ENCODE measurements at places on chromosomes 2 and 18.

DNA sequence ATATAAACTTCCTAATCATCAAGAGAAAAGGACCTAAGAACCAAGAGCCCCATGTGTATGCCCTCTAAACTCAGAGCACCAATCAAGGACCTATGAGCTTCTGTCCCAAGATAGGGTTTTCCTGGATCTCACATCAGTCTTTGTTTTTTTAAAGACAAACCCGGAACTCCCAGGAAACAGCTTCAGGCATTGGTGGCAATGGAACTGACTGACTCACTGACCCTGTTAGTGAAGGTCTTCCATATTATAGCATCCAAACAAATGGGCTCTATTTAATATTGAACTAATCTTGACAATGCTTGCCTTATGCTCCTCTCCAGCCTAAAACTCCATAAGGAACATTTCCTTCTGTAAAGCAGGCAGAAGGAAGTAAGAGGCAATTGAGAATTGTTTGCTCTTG, 63.5 kb upstream of the RPE start:
- DNase-seq: no peak

DNA sequence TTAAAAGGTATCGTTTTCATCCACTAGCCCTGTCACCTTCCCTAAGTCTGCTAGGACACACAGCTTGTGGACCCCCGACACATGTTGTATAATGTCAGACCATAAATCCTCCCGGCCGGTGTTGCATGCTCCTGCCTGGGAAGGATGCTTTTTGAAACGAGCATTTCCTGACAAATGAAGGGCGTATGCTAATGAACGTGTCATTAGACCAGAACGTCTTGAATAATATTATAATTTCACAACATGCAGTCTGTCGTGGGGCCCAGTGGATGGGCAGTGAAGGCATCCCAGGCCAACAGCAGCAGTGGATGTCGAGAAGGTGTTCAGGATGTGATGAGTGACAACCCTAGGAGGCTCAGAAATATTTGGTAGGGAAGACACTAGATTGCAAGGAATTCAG, 7.5 kb downstream of the CHRNA1 start:
- DNase-seq: no peak

- peak; percentile 32 for DNase-seq
Observed at GRCh38 chr2:166419616-166419934, 43.8 kb upstream of the SCN9A start.

- DNase-seq: peak; percentile 16
Observed at GRCh38 chr2:109604597-109604996, 9.2 kb downstream of the SEPTIN10 start.

- DNase-seq: peak; percentile 44
Observed at GRCh38 chr2:37843556-37843955, 81.5 kb upstream of the RMDN2 start.

DNA sequence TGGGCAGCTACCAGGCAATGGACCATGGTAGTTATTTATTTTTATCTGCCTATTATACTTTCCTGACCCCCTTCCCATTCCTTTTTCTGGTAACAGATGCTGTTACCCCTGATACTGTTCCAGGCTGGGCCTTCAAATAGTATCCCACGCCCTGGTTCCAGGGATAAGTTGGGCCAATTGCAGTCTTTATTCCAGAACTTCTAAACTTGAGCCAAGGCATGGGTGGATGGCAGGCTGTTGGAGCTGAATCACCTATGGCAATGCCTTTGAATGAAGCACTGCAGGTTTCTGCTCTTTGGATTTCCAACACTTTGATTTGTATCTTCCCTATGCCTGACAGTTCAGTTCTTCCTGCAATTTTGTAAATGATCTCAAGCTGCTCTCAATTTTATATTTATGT, 99.2 kb upstream of the LHCGR start:
- no peak for DNase-seq

DNA sequence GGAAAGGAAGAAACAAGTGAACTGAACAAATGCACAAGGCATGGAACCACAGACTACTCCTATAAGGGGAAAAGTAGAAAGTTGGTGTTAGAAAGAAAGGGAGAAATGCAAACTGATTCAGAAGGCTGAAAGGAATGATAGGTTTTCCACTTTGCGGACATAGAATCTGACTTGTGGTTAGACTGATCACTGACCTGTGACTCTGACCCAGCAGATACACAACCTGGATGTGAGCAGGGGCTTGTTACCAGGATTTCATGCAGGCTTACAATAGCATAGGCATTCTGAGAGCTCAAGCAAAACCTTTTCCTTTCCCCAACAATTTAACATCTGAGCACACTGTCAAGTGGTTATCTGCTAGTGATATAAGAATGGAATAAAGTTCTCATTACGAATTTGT, 237.0 kb upstream of the CDH20 start:
- no peak for DNase-seq

DNA sequence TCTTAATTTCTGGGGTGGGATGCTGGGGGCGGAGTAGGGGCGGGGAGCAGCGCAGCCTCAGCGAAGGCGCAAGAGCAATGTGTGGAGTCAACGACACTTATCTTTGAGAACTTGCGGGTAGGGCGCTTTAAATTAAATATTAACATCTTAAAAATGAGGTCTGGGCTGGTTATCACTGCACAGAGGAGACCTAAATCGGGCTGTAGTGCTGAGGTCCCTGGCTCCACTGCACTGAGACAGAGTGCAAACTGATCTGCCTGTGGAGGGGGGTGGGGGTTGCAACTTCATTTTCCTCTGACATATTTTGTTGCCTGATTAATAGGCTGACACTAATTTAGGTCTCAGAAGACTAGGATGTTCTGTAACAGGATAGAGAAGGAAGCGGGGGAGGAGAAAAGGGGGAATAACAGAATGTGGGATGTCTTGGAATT, 253.0 kb upstream of the FANCL start:
- no peak for DNase-seq

DNA sequence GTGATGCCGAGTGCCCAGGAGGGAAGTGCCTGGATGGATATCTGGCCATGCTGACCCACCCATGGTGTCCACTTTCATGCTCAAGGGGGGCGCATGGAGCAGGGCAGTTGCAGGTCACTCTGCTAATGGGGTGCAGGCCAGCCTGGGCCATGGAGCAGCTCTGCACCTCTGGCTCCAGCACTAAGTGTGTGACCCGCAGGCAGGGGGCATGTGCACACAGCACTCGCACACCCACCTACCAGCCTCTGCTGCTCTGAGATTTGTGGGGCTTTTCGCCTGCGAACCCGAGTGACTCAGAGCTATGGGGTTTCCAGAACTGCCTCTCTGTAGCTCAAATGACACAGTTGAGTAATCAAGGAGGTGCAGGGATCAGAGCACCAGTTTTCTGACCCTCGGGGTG, 66.2 kb downstream of the CYP26B1 start:
- DNase-seq: peak; percentile 53

DNA sequence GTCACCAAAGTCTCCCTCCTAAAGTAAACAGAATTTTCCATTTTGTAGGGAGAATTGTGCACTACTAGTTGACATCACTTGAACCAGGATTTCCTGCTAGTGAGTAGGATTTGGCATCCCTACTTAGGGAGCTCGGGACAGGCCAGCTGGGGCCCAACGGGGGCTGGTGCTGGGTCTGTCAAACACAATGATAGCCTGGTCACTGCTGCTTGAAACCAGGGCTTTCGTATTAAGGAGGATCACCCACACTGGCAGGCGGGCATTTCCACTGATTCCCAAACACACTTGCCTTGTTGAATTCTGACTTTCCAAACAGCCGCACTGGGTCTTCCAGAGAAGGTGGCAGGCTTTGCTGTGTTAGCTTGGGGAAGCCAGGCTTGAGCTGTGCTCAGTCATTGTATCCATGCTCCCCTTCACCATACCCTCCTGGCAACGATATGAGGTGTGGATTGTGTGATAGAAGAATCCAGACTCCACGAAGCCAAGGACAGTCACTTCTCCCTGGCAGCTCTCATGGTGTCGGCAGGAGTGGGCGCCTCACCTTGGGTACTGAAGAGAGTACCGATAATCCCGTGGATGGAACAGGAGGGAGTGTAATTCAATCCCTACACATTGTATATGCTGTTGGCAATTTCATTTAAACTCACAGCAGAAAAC, 7.5 kb downstream of the GDF7 start:
- no peak for DNase-seq

DNA sequence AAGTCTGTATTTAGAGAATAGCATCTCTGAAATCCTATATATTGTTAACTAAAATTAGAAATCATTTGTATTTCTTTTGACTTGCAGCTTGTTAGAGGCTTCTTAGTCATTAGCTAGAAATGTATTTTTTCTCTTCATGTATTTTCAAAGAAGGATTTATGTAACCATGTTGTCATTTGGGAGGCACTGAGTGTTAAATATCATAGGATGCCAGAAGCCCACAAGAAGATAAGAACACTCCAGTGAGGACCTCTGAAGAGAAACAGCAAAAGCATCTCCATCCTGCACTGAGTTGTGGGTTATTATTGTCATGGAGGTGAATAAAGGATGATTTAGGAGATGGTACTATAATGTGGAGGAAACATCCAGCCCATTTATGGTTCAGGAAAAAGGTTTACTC, 93.5 kb downstream of the UBE2E3 start:
- DNase-seq: no peak

DNA sequence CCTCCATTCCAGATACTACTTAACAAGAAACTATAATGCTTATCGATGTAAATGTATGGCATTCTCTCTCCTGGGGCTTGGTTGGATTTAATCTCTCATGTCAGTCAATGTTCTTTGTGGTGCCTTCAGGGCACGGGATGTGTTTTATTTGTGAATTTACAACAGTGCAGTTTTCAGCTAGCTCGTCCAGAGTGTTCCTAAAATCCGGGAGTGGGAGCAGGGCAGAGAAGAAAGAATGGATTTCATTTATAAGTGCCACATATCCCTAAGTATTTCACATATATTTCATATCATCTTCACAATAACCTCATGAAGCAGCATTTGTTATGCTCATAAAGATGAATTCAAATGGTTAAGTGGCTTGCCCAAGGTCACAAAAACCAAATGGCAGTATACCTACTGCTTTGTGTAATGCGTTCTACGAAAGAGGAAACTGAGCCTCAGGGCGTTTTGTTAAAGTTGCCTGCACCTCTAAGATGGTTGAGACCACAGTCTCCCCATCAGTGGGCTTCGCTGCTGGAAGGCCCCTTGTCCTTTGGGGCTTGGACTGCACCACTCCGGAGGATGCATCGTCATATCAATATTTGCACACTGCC, 134.7 kb upstream of the MGAT5 start:
- no peak for DNase-seq

- DNase-seq: no peak
Observed at GRCh38 chr2:239532859-239533258, 132.0 kb upstream of the HDAC4 start.

DNA sequence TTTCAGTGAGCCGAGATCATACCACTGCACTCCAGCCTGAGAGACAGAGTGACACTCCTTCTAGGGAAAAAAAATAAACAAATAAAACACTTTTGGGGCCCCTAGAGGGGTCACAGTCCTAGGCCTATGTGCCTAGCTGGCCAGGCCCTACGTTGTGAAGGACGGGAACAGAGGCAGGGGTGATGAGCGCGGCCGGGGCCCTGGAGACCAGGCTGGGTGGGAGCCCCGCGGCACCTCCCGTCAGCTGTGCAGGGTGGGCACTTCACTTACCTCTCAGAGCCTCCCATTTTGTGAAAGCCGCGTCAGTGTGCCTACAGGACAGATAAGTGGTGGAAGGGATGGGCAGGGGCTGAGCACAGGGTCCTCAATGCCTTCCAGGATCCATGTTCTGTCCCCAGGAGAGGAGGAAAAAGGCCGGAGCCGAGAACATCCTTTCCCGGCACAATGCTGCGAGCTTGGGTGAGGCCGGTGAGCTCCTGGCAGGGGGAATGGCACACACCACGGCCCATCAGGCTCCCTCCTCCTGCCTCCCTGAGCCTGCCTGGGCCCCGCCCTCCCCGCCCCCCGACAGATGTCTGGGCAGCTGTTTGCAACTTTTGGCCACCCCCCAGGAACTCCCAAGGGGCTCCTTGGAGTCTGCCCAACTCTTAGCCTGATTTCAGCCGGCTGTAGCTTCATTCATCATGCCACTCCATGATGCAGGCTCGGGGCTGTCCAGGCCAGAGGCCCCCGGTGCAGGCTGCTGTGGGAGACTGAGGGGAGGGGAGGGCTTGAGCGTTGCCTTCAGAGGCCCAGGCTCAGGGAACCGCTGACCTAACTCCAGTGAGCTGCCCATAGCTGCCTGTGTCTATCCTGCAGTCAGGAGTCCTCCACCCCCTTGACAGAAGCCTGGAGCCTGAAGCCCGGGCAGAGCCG, 196.5 kb downstream of the TFCP2L1 start:
- DNase-seq: peak; percentile 43

- DNase-seq: peak; percentile 83
Observed at GRCh38 chr2:61763605-61764034, 90.2 kb downstream of the FAM161A start.

DNA sequence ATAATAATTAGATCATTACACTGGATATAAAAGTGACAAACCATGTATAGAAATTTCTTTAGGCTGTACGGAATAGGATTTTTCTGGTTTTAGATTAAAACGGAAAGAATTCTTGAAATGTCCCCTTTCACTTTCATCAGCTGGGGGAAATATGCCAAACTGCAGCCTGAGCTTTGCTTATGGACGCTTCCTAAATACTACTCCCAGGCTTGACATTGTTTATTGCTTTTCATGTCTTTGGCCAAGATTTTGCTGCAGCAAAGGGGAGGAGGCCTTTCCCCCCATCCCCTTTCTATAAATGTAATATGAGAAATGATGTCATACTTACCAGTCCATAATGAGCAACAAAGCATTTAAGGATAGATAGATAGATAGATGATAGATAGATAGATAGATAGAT, 158.4 kb downstream of the MAP2 start:
- no peak for DNase-seq

GRCh38 chr2:231701456-231702373, 6.6 kb upstream of the PTMA start:
- peak; percentile 72 for DNase-seq

GRCh38 chr18:49861659-49862058, 48.3 kb upstream of the ACAA2 start:
- no peak for DNase-seq

DNA sequence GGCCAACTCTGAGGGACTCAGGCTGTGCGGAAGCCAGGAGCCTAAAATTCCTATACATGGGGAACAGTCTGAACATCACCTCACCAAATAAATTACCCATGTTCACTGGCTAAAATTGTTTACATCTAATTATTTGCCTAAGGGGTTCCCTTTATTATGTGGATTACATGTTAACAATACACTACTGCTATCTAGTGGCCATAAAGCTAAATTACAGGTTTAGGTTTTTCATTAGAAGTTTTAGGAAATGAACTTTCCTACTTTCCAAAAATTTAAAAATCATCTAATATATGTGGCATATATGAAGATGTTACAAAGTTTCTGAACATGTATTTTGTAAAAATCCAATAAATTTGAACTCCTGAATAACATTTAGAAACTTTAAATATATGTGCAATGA, 40.3 kb downstream of the PLA2R1 start:
- DNase-seq: no peak

- DNase-seq: no peak
Observed at GRCh38 chr2:847669-848068, 103.0 kb upstream of the SNTG2 start.

- no peak for DNase-seq
Observed at GRCh38 chr2:50395605-50396297, 636.2 kb downstream of the NRXN1 start.

DNA sequence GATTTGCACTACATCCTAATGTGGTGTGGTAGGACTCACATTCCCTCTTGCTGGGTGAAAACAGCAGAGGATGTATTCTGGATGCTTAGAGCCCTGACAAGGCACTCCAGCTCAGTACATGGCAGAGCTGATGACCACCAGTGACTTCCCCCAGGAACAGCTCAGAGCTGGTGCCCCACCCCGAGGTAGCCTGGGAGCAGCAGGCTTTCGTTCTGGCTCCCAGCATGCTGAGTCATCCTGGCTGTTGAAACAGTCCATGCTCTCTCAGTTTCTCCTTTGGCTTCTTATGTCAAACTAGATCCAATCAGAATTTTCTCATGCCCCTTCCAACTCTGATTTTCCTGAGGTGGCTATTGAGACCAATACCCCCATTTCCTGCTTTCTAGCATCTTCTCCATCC, 438.2 kb downstream of the NBAS start:
- no peak for DNase-seq

Measured in fibroblast of gingiva (primary cell).